ENCODE measurements at places on chromosomes 11 and 22. TPM values are rescaled to one million over a fixed set of nuclear protein-coding genes. Genes with fewer than 3 reads are reported as not detected.

Gene MRGPRE
- not detected for polyA plus RNA-seq

Gene MUC15
- not detected for polyA plus RNA-seq

Gene KCNJ1
- polyA plus RNA-seq: not detected

Gene PRAME
- not detected for polyA plus RNA-seq

Gene OR10D3
- polyA plus RNA-seq: not detected

Gene SLC7A4
- 1.0 TPM for polyA plus RNA-seq

Gene ALX4
- not detected for polyA plus RNA-seq

Gene C11orf52
- 43.4 TPM for polyA plus RNA-seq

Gene LRP4
- polyA plus RNA-seq: 2.1 TPM

Gene HPX
- 1.5 TPM for polyA plus RNA-seq

Gene TRIM49D1
- polyA plus RNA-seq: not detected

Gene OR52E6
- not detected for polyA plus RNA-seq

Gene SNX19
- polyA plus RNA-seq: 8.7 TPM

Gene MPST
- polyA plus RNA-seq: 172 TPM

Gene ZNF408
- polyA plus RNA-seq: 7.6 TPM
